AG08396 (cell line): ENCODE measurements at places on chromosomes 7 and 10.

- no peak for DNase-seq
Observed at GRCh38 chr10:54772468-54773122, 28.4 kb downstream of the PCDH15 start.

DNA sequence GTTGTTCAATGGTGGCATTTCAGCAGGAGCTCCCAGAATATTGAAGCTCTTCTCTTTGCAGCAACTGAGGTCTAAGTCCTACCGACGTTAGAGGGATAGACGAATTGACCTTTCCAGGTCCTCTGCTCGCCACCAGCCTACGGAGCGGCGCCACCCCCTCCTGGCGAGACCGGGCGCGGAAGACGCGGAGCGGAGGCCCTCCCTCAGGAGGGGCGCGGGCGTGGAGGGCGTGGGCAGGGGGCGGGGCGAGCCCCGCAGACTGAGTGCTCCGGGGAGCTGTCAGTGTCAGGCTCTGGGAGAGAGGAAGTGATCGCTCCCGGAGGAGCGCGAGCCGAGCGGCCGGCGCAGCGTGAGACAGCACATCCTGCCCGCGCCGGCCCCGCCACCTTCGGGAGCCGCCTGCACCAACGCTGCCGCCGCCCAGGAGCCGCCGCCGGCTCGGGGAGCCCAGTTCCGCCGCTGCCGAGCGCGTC, at the start of gene DYNC1I1:
TSS of gene DYNC1I1 (plus strand) at position 257 of the 473 bp plus-strand sequence. CDS start 32,176 bp downstream, outside the sequence.
- peak; percentile 70 for DNase-seq

GRCh38 chr10:82653244-82654155, 778.5 kb downstream of the NRG3 start:
- DNase-seq = no peak

GRCh38 chr10:85864868-85865526, 501.6 kb downstream of the GRID1 start:
- DNase-seq = no peak

- no peak for DNase-seq
Observed at GRCh38 chr10:30391266-30391665, 42.2 kb upstream of the MTPAP start.

DNA sequence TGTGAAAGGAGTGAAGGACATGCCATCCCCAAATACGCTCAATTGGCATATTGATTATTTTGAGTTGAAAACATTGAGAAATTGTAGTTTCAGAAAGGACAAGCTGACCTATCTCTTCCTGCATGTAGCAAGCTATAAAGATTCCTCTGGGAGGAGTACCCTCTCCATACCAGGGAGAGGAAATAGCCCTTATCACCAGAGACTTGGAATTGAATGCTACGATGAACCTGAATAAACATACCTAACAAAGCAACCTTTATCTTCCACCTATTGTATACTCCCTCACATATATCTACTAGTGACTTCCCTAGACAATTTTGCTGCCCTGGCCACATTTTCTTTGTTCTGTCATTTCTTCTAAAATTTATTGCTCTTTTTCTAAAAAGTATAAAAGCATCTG, 150.2 kb upstream of the EEPD1 start:
- no peak for DNase-seq

DNA sequence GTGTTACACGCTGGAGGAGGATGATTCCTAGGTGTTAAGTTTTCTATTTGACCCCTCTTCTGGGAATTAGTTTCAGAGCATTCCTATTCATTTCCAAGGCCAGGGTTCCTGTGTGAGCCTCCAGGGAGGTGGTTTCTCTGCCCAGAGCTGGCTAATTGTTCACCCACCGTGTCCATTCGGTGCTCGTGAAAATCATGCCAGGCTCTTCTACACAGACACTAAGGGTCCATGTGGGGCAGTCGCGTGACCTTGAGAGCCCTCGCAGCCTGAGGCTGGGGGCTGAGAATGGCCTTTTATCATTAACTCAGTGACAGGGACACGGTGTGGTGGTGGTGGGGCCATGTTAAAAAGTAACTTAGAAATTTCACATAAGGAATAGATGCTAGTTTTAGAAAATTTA, 83.7 kb downstream of the EMX2 start:
- DNase-seq = no peak

DNA sequence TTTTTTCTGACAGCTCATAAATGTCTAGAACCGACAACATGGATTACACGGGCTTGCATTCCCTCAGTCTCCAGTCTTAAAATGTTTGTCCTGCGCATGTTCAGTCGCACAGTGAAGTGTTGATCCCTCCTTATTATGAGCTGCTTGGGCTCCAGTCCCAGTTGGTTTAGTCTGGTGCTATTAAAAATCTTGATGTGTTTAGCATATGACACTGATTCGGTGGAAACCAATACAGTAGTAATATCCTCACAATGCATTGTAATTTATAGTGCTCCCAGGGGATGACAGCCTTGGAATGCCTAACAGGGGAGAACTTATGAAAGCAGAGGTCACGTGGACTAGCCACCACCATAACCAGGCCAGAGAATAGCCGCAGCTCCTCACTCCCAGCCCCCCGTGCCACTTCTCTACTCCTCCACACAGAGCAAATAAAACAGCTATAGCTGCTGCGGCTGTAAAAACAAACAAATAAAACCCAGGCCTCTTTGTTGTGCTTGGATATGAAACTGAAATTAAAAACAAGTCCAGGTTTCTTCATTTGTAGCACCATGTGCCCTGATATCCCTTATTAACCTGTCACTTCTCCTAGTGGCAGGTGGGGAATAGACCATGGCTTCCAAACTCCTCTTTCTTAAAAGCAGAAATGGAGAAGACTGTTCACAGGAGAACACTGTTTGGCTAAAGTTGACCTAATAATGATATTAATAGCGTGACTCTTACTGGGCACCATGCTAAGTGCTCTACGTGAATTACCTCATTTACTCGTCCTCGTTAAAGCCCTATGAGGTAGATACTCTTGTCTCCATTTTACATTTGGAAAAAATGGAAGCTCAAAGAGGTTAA, 7.7 kb downstream of the DPCD start:
- DNase-seq = no peak

- DNase-seq = no peak
Observed at GRCh38 chr10:33819206-33819605, 484.7 kb upstream of the NRP1 start.

DNA sequence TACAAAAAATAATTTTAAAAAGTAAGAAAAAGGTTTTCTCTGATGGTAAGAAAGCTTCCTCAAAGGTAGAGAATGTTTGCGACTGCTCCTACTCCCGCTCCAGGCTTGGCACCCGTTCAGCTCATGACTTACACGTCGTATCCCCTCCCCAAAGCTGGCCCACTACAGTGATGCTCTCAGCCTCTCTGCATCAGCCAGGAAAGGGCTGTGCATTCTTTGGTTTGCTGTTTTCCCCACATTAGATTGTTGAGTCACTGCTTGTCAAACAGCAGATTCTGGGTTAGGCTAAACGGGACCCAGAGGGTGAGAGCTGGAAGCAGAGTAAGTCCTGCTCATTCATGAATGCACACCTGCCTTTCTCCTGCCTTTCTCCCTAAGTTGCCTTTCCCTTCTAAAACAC, 54.7 kb upstream of the NMT2 start:
- DNase-seq = peak; percentile 63

DNA sequence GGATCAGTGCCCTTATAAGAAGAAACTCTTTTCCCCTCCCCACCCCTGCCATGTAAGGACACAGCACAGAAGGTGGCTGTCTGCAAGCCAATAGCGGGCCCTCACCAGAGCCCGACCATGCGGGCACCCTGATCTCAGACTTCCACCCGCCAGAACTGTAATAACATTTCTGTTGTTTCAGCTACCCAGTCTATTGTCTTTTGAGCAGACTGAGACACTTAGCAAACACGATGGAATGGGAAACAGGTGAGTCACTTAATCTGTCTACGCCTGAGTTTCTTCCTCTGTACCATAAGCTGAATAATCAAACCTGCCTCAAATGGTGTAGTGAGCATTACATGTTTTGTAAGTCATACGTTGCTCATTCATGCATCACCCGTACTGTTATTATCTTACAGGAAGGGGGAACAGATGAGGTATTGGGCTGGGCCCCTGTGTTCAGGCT, 58.2 kb downstream of the STRA8 start:
- no peak for DNase-seq

DNA sequence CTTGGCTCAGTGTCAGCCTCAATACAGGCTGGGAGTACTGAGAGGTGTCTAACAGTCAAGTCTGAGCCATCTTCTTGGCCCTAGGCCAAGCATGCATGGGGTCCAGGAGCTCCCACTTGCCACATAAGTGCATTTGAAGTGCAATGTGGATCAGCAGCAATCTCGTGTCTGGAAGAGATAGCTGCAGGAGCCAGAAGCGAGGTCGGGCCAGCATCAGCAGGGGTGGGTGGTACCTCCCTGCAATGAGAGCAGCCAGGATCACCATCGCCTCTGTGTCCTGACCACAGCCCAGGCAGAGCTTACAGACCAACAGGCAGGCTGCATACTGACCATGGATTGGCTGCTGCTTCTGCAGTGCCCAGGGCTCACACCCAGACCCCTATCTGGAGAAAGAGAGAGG, 83.0 kb upstream of the CXCL12 start:
- DNase-seq = no peak

DNA sequence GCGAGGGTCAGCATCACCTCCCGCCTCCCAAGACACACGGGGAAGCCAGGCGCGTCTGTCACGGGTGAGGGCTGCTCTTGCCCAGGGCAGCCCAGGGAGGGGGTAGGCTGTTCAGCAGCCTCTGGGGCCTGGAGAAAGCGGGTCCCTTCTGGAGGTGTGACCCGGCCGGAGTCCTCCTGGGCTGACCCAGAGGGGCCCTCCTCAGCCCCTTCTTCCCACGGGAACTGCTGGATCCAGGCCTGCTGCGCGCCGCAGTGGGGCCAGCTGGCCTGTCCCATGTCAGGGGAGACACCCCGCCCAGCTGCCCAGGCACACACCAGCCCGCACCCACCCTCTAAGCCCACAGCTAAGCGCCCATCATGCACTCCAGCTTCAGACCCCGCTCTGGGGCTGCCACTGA, 41.8 kb downstream of the INSIG1 start:
- no peak for DNase-seq

DNA sequence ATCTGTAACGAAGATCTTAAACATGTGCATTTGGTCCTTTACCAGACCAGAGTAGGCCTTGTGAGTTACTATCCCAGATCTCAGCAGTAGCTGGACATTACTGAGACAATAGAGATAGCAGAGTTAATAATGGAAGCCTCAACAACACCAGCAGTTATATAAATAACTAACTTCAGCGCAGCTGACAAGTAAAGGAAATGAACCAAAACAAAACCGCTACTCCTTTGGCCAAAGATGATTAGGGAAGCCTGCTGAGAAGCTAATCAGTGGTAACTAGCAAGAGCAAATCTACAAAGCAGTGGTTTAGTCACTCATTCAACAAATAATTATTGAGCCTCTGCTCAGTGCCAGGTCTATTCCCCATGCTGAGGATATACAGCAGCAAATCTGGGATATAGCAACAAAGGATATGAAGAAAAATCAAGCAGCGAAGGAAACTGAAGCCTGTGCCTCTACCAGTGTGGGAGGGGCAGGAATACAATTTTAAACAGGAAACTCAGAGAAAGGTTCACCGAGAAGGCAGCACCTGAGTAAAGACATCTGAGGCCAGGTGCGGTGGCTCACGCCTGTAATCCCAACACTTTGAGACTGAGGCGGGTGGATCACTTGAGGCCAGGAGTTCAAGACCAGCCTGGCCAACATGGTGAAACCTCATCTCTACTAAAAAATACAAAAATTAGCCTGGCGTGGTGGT, 103.6 kb downstream of the ELMO1 start:
- DNase-seq = no peak

GRCh38 chr7:37365405-37365804, 83.3 kb downstream of the ELMO1 start:
- DNase-seq = no peak

DNA sequence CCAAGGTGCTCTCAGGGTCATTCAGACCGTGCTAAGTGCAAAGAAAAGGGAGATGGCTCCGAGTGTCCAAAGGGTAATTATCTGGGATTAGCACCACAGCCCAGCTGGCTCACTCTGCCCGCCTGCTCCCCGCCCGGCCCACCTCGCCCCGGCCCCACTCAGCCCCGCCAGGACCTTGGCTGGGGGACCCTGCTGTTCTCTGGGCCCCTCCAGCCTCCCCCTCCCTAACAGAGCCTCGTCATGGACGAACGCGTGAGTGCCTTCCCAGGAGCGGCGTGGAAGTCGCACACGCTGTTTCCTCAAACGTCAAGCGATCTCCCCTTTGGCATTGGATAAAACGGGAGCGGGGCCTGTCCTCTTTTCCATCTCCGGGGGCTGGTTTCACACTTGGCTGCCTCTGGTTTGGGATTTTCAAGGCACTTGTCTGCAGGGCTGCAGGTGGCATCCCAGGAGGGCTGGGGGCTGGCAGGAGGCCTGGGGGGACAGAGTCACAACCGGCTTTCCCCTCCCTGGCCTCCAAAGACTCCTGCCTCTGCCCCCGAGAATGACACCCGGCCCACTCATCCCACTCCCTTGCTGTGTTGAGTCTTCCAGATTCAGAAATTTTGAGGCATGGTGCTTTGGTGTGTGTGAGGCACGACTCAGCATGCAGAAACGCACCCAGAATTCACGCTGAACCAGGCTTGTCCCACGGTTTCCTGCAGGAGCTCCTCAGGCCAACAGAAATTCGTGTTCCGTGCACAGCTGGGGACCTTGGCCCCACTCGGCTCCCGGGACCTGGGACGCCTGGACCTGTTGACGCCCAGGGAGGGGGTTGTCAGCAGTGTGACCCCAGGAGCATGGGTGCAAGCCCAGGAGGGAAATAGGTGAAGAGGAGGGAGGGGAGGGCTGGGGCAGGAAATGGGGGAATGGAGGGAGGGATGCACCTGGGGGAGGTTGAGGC, 110.0 kb downstream of the PDGFA start:
- no peak for DNase-seq

DNA sequence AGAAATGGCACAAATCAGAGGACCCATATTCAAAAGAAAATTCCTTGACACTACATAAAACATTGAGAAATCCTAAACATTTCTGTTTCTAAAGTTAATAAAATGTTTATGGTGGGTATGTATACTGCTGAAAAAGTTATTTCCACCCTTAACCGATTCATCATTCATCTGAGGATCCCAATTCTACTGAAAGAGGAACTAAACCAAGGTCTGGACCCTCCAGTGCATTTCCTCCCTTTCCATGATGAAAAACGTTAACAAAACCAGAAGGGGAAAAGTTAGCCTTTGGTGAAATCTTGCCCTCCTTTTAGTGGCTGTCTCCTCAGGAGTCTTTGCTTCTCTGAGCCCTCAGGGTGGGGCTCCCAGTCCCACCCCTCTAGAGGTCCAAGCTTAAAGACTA, 144.5 kb upstream of the ASAH2 start:
- no peak for DNase-seq

DNA sequence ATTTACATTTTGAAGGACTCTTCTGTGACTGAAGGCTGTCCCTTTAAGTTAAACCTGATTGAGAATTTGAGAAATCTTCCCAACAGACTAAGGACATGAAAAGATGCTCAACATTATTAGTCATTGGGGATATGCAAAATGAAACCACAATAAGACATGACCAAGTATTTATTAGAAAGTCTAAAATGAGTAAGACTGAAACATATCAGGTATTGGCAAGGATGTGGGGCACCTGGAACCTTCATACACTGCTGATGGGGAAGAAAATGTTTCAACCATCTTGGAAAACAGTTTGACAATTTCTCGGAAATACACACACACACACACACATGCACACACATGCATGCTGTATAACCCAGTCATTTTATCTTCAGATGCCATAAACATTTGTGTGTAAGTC, 132.1 kb upstream of the CDK6 start:
- no peak for DNase-seq
